ENCODE measurements at places on chromosomes 7 and 10. TPM values are rescaled to one million over a fixed set of nuclear protein-coding genes. Genes with fewer than 3 reads are reported as not detected.

The ZNF853 gene
- total RNA-seq, result 11.2 TPM

The DPY19L1 gene
- total RNA-seq, result 25.2 TPM

The KAZALD1 gene
- 3.8 TPM for total RNA-seq

The PDK4 gene
- total RNA-seq, result 64.2 TPM

The ZNF212 gene
- 11.7 TPM for total RNA-seq

The LRRC17 gene
- total RNA-seq, result 10.6 TPM

The AKR1C4 gene
- 9.1 TPM for total RNA-seq

The SPAG6 gene
- total RNA-seq, result 0.23 TPM

The RTKN2 gene
- 0.26 TPM for total RNA-seq

All from mucosa of gallbladder (tissue), 1 donor.